ENCODE measurements at places on chromosomes 7 and 10.

DNA sequence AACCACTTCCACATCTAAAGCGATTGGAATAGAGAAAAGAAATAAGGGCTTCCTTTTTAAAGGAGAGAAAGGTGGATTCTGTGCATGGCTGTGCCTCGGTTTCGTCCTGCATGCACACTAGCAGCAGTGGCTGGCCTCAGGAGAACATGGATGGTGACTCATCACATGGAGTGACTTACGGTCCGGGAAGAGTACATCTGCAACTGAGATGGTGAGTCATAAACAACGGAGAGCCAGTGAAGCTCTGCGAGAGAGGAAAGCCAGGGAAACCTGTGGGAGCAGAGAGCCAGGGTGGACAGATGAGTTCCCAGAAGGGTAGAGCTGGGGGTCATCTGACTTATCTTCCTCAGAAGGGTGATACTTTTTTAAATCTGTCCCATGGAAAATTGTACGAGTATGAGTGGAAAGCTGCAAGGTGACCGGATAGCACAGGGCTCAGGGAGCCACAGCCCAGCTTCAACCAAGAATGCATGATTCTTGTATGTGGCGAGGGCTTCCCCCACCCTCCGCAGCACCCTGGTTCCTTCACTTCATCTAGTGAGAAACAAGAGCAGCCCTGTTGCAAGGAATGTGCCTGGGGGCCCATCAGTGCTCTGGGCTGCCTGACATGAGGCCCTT, 259.1 kb downstream of the KLF6 start:
- no peak for DNase-seq

GRCh38 chr10:48800007-48800675, 115.5 kb downstream of the WDFY4 start:
- no peak for DNase-seq

GRCh38 chr7:155371884-155372781, 74.5 kb downstream of the INSIG1 start:
- peak; percentile 54 for DNase-seq

GRCh38 chr7:85226361-85227085, 39.7 kb upstream of the SEMA3D start:
- DNase-seq: no peak

DNA sequence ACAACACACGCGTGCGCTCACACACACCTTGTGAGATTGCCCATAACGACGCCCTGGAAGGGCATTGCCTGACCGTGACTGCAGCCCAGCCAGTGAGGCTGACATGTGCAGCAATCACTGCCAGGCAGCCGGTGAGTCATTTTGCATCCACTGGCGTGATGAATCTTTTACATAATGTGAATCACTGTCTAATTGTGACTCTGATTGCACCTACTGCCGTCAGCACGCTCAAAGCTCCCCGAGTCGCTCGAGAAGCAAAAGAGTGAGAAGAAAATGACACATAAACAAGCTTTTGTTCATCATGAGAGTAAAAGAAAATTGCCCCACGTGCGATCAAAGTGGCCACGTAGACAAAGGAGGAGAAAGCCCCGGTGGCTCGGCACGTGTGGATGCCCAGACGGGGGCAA, 117.4 kb upstream of the PFKP start:
- DNase-seq: no peak

DNA sequence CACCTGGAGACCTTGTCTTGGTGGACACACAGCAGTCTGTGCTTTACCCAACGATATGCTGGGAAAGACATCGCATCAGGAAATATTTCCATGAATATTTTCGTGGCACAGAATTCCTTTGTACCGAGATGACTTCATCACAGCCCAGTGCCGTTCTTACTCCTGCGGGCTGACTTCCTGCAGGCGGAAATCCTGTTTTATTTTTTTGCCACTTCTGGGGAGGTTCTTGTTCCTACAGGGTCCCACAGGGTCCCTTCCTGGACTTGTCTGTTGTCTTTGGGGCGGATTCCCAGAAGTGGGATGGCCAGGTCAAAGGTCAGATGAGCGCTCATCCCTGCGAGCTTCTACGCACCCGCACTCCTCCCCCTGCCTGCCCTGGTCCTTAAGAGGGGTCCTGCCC, 86.5 kb downstream of the DNAJB6 start:
- DNase-seq: no peak

GRCh38 chr10:31956200-31956946, 27.7 kb upstream of the ARHGAP12 start:
- DNase-seq: no peak

DNA sequence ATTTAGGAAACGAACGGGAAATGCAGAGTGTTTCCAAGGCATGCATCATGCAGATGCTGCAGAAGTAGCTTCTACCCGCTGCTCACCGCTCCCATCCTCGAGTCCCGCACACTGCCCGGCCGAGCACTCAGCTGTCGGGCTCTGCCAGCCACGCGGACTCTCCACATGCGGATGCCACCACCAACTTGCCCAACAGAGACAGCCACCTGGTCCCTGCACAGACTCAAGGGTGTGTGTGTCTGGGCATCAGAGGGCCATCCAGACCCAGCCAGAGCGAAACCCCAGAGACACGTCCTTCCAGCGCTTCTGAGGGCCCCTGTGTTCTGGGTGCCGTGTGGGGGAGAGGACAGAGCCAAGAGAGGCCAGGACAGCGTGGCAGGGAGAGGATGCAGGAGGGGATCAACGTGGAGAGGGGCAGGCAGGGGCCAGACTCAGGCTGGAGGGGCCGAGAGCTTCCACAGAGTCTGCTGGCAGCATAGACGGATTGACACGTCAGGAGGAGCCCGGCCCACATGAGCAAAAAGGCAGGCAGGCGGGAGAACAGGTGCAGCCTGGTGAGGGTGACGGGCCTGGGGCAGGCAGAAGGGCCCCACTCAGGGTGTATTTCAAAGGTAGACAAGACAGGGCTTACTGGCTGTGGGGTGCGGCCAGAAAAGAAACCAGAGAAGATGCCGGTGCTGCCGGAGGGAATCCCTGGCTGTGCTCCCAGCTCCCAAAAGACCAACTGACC, 18.3 kb downstream of the GPER1 start:
- no peak for DNase-seq

- DNase-seq: no peak
Observed at GRCh38 chr7:7799138-7799537, 80.7 kb upstream of the RPA3 start.

DNA sequence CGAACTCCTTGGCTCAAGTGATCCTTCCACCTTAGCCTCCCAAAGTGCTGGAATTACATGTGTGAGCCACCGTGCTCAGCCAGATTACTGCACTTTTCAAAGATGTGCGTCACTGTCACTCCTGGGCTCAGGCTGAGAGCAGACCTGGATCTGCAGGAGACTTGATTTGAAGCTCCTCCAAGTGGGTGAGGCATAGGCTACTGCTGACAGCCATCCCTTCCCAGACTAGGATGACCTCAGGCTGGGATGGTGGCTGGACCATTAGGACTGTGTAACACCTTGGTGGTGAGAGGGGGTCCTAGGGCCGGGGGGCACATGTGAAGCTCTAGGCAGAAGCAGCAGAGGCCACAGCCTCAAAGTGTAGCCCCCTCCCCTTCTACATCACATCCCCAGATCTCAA, 8.2 kb upstream of the SRRM3 start:
- peak; percentile 74 for DNase-seq

- no peak for DNase-seq
Observed at GRCh38 chr10:31689233-31689632, 239.4 kb downstream of the ARHGAP12 start.

DNA sequence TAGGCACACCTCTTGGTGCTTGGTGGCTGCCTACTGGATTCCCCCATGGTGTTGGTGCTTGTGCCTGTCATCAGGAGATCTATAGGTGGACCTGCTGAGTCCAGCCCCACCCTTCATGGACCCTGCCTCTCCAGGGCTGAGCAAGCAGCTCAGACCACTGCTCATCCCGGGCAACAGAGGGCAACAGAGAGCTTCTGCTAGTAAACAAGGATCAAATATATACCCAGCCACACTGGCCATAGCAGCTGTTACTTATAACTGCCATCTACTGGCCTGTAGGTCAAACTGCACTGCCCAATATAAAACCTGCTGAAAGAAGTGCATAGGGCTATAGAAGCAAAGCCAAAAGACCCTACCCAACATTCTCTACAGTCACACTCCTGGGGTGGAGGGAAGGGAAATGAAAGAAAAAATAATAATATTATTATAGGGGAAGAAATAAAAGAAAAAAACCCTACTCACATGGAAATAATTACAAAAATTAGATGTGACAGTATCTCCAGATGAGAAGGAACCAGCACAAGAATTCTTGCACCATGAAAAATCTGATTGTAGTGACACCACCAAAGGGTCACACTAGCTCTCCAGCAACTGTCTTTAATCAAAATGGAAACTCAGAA, 54.9 kb upstream of the ZNF800 start:
- DNase-seq: no peak

DNA sequence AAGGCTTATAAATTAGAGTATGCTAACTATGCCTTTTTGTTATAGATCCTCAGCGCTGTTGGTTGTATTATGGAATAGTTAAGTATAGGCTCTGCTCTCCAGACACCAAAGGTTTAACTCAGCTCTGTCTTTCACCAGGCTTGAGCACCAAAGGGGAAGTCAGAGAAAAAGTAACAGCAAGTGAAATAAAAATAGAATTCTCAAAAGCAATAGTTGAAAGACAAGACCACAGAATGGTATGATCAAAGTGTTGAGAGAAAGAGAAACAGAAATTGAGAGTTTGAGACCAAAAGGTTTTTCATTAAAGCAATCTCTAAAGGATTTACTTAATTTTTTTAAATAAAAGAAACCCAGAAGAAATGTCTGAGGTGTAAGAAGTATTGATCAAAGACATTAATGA, 529.8 kb upstream of the C7orf33 start:
- DNase-seq: no peak

DNA sequence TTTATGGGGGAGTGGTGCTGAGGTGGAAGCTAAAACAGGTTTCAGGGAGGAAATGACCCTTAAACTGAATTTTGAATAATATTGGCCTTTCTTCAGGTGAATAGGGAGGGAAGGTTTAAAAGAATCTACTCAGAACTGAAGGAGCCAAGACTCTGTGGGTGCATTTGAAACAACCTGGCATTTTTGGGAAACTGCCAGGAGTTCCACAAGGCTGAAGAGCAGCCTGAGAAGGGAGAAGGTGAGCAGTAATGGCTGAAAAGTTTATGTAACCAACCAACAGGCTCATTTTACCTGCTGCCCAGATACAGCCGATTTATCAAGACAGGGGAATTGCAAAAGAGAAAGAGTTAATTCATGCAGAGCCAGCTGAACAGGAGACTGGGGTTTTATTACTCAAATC, 4.0 kb upstream of the PANK1 start:
- DNase-seq: no peak

DNA sequence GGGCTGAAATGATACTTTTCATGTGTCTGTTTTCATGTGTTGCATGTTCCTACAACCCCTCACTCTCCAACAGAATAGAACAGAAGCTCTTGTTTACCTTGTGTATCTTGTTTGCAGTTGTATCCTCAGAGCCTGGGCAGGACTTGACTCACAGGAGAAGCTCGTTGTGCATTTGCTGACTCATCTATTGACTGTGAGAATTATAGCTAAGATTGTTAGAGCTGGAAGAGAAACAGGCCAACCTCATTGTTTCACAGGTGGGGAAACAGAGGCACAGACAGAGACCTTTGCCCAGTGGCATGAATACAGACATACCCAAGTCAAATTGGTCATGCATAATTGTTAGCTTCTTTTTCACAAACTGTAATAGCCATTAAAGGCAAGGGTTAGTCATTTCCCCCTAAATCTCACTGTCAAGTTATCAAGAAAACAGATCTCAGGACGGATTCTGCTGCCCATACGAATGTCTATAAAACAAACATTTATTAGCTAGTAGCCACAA, 4.6 kb upstream of the TSPAN15 start:
- no peak for DNase-seq

DNA sequence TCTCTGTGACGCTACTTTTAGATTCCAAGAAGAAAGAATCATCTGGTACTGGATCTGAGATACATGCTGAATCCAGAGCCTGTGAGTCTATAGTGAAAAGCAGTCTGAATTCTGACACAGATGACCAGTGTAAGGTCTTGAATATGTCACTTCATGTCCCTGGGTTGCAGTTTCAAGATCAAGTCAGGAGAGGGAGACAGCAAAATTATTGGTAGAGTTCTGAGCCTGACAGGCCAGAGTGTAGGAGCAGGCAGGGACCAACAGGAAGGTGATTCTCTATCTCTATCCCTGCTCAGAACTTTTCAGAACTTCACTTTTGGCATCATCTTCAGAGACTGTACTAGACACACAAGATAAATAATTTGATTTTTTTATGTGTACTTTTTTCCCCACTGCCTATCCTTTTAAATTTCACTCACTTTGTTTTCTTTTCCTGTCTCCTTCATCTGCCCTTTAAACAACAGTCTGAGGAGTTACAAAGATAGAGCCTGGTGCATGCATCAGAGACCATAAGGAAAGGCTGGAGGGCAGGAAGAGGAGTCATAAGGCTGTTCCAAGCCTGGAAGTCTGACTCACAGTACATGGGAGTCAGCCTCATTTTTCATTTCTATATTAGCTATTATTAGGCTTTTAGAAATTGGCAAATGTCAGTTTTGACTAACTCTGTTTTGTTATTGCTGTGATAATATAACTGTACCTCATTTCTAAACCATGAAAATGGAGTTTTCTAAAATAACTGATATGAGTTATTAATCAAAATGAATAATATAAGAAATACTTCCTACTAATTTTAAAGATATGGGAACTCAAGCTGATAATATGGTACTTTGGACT, 120.2 kb upstream of the TMEM229A start:
- peak; percentile 31 for DNase-seq

- no peak for DNase-seq
Observed at GRCh38 chr7:142280263-142280662, 22.4 kb upstream of the PRSS58 start.

DNA sequence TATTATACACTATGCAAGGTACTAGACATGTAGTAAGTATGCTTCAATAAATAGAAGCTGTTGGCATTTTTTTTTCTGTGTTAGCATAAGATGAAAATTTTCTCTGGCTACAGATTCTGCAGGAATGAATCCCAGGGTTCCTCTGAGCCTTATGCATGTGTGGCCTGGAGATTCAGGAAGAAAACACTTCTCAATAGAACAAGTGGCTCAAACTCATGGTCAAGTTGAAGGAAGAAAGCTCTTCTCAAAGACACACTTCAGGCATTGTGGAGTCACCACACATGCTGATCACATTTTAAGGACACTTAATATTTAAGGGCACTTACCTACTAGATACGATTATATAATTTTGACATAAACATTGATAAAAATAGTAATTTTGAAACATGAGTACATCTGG, 19.5 kb downstream of the DNAH11 start:
- DNase-seq: no peak

GRCh38 chr10:44427037-44427436, 42.1 kb upstream of the CXCL12 start:
- no peak for DNase-seq
